NCI-H1092 (cell line): ENCODE measurements at places on chromosomes 16 and 17.

- DNase-seq, result no peak
Measured at GRCh38 chr16:85665929-85666328, 22.8 kb downstream of the GINS2 start.

- DNase-seq, result no peak
Measured at GRCh38 chr16:10501016-10501607, 79.3 kb downstream of the EMP2 start.

- DNase-seq, result no peak
Measured at GRCh38 chr17:81340607-81341515, 45.8 kb upstream of the SLC38A10 start.

DNA sequence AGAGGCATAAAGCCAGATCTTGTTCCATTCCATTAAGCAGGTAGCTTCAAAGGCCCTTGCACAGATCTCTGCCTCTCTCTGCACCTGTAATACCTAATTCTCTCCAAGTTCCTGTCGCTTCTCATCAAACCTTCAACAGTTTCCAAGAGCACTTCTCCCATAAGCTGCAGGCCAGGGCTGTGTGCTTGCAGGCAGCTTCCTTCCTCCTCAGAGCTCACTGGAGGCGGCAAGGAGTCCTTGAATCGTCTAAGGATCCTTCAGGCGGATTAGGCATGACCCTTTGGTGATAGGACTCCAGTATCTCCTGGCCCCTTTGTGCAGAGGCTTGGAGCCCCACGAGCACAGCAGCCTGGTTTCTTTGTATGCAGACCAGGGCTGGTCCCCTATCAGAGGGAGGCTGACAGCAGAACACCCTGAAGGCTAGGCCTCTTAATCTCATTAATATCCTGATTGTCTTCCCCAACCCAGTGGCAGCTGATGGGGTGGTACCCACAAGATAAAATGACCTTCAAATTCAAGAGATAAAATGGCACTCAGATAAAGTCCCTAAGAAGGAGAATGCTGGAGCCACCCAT lies 19.8 kb downstream of the HNF1B start:
- DNase-seq, result no peak

- DNase-seq, result no peak
Measured at GRCh38 chr17:72466199-72466598, 345.4 kb downstream of the SOX9 start.

DNA sequence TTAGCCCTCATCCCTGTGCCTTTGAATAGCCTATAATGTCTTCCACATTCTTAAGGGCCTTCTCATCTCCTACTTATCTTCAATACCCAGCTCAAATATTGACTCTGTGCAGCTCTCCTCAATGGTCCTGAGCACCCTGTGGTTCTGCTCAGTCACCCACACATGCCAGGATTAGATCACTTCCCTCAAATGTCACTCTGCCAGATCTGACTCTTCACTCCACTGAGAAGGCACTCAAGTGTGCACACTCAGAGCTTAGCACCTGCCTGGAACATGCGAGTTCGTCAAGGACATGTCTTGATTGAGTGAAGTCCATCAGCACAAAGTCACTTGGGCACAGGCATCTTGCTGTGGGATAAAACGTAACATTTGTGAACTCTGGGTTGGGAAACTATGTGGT lies 404.8 kb downstream of the CDH13 start:
- DNase-seq, result no peak

DNA sequence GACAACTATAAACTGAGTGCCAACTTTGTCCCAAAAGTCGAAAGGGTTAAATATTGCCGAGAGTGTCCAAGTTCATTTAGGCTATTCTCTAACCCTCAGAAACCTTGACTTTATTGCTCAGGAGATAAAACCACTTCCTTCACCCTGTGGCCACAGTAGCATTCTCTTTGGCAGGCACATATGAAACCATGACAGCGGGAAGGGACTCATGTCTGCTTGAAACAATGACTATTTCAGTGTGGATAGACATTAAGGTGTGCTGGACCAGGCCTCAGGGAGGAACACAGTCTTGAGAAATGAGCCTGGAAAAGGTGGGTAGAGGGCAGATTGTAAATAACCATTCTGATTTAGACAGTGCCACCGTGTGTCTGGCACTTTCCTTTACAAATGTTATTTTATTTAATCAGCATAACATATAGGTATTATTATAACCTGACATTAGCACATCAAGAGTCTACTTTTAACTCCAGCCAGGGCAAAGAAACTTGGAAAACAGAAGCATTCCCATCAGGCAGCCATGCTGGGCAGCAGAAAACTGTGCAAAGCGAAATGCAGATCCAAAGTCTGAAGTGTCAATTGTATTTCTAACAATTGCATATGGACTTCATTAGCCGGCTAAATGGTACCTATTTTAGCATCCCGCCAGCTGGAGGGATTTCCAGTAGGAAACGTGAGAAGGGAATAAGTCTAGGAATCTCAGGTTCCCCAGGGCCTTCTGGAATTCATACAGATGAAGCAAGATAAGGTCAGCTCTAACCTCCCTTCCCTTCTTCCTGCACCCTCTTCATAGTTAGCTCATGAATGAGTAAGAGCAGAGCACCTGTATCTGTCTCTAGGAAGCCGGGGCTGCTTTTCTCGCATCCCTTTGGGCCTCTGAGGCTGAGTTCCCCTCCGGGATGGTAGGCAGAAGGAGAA lies 212.8 kb upstream of the ELAC2 start:
- DNase-seq, result no peak

- no peak for DNase-seq
Measured at GRCh38 chr16:82454566-82454965, 172.2 kb upstream of the CDH13 start.

GRCh38 chr16:88466175-88466862 lies 13.2 kb downstream of the ZFPM1 start:
- DNase-seq, result no peak
